ENCODE measurements at places on chromosomes 6 and 20.

DNA sequence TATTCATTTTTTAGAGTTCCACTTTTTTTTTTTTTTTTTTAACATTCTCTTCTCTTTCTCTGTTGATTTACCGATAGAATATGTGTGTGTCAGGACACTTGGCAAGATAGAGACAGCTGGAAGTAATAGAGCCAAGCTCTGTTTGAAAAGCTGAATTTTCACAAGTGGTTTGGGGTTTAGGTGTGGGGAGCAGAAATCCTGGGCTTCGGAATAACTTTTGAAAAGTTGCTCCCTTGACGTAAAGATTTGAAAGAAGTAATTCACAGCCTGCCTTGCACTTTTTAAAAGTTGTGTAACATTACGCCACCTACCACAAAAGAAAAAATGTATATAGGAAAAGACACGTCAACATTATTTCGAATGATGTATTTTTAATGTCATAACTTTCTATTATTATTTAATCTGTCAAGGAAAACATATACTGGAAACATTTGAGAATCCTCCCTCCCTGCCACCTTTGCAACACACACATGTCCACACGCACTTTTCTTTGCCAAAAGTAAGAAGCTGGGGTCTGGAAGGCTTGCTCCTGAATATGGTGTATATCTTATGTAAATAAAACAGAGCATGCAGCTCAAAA lies 917.9 kb downstream of the KIF16B start:
- no peak for DNase-seq

- DNase-seq, result no peak
Measured at GRCh38 chr20:32674362-32674789, 635 bp upstream of the C20orf203 start.

DNA sequence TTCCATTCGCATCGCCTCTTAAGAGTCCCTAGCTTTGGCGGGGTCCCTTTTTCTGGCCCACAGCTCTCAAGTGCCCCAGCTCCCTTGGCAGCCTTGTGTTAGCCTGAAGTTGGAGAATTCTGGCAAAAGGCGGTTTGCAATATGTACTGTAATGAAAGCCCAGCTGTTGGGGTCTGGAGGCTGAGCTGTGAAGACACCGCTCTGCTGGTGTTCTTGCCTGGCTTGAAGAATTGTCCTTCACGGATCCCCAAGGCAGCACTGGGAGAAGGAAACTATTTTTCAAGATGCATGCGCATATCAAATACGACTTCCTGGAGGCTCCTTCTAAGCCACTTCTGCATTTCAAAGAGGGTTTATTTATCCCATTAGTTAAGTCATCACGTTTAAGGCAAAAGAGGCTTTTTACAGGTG lies 21.4 kb upstream of the CITED2 start:
- no peak for DNase-seq

- DNase-seq, result no peak
Measured at GRCh38 chr6:128573036-128573435, 52.6 kb upstream of the PTPRK start.

- peak; percentile 45 for DNase-seq
Measured at GRCh38 chr6:170166511-170167122, 124.3 kb downstream of the DLL1 start.

DNA sequence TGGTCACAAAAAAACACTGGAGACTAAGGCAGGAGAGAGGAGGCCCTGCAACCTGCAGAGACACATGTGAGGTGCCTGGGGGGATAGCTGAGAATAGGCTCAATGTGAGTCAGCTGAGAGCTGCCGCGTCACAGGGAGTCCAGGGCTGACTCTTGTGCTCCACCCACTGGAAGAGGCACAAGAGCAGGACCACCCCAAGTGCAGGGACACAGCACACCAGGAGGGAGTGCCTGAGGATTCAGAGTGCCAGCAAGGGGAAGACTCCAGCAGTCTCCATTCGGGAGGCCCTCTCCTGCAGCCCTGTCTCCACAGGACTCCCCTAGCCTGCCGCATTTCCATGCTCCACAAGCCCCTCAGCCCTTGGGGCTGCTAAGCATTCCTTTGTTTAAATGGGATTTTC lies 105.5 kb downstream of the HUS1B start:
- no peak for DNase-seq

- no peak for DNase-seq
Measured at GRCh38 chr6:7742223-7742785, 16.4 kb downstream of the BMP6 start.

GRCh38 chr20:8854571-8854970 lies 214.3 kb upstream of the PLCB4 start:
- DNase-seq, result peak; percentile 82

GRCh38 chr20:58310291-58310782 lies 822 bp downstream of the RAB22A start:
- DNase-seq, result no peak

GRCh38 chr6:152232501-152233151 lies 404.5 kb downstream of the SYNE1 start:
- peak; percentile 59 for DNase-seq

DNA sequence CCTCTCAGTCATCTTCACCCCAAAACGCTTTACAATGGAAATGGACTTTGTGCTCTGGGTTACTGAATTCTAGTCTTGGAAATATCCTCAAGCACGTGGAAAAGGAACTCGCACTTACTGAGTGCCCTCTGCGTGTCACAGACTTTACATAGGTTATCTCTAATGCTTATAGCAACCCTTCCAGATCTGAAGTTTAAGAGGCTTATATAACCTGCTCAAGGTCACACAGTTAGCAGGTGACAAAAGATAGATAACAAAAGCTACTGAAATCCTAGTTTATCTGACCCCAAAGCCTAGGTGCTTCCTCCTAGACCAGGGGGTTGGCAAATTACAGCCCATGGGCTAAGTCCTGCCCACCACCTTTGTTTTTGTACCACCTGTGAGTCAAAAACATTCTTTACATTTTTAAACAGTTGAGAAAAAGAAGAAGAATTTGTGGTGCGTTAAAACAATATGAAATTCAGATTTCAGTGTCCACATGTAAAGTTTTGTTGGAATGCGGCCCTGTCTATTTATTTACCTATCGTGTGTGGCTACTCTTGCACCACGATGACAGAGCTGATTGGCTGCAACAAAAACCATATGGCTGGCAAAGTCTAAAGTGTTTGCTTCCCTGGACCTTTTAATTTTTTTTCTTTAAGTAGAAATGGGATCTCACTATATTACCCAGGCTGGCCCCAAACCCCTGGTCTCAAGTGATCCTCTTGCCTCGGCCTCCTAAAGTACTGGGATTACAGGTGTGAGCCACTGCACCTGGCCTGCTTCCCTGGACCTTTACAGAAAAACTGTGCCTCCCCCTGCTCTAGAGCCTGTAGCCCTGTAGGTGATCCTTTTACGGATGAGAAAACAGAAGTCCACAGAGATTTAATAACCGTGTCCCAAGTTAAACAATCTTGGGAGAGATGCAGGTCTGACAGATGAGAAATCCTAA lies 110.2 kb upstream of the RREB1 start:
- DNase-seq, result no peak

DNA sequence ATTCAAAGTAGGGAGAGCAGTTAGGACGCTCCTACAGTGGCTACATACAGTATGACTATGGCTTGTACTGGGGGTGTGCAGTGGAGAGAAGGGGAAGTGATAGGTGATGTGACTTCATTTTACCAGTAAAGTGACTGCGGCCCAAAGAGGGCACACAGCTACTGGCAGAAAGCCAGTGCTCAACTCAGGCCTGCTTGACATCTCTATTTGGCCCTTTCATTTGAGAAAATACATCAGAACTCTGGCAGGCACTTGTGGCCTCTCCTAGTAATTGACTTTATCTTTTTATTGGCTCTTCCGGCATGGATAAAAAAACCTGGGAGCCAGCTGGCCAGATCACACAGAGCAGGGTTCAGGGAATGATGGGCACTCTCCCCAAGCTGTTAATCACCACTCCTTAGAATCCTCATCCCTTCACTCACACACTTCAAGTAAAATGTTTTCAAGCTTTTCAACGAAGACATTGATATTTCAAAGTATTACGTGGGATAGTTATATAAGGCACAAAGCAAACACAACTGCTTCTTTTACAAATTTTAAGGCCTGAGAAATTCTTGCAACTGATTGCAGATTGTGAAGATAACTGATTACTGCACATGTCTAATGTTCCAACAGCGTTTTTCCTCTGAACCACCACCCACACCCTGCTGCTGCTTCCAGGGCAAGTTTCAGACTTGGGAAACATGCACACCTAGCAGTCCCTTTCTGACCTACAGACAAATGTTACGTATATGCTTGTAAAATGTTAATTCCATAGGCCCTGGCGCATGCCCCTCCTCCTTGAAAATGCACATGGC lies 73.5 kb downstream of the TNFRSF21 start:
- peak; percentile 46 for DNase-seq

- DNase-seq, result peak; percentile 64
Measured at GRCh38 chr6:132058975-132059374, 107.8 kb upstream of the CCN2 start.

DNA sequence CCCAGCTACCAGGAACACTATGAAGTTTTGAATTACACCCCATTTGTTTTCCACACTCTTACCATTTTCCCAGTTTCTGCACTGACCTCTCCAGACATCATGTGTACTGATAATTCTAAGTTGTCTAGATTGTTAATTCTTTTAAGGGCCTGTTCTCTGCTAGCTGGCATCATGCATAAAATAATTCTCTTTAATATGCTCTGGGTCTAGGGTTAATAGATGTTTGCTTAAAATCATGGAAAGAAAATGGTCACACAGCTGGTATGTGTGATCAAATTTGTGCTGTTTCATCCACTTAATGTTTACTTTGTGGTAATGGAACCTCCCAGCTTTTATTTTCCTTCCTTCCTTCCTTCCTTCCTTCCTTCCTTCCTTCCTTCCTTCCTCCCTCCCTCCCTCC lies 49.1 kb downstream of the HFE start:
- DNase-seq, result no peak

DNA sequence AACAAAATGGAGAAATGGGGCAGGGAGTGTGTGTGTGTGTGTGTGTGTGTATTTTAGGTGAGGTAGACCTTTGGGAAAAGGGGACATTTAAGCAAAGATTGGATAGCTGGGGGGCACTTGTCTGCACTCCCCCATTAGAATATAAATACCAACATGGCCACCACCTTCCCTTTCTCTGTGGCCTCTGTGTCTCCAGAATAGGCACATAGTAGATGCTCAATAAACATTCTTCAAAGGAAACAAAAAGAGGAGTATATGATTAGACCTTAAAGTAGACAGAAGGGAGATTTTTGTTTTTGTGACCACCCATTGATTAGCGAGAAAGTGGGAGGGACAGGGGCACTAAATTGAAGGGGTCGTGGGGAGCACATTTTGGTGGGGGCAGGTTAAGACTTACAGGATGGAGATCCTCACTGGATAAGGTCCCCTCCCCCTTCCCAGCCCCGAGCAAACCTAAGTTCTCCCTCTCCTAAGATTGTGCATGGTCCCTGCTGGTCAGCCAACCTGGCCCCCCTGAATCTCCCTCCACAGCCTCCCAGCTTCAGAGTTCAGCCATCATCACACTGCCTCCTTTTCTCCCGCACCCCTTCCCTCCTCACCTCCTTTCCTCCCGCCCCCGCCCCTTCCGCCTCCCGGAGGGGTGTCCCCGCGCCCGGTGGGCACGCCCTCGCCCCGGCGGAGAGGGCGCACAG lies 514 bp upstream of the TSHZ2 start:
- no peak for DNase-seq

- no peak for DNase-seq
Measured at GRCh38 chr20:8126841-8127378, 5.2 kb upstream of the PLCB1 start.

DNA sequence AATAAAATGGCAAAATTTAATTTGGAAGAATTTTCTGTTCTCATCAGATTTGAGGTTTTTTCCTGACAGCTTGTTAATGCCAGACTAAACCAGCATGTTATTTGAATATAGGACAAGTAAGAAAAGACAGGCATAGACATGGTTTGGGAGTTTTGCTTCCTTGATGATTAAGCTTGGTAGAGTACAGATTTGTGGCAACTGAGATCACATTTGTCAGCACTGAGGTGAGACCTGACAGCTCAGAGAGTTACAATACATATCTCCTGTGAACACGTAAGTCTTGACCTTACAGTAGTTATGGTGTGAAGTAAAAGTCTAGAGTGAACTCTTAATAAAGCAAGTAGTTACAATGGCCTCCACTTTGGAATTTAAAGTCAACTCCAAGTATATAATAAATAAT lies 34.5 kb downstream of the CENPW start:
- DNase-seq, result no peak

- DNase-seq, result peak; percentile 69
Measured at GRCh38 chr6:125197795-125198269, 44.3 kb downstream of the TPD52L1 start.

DNA sequence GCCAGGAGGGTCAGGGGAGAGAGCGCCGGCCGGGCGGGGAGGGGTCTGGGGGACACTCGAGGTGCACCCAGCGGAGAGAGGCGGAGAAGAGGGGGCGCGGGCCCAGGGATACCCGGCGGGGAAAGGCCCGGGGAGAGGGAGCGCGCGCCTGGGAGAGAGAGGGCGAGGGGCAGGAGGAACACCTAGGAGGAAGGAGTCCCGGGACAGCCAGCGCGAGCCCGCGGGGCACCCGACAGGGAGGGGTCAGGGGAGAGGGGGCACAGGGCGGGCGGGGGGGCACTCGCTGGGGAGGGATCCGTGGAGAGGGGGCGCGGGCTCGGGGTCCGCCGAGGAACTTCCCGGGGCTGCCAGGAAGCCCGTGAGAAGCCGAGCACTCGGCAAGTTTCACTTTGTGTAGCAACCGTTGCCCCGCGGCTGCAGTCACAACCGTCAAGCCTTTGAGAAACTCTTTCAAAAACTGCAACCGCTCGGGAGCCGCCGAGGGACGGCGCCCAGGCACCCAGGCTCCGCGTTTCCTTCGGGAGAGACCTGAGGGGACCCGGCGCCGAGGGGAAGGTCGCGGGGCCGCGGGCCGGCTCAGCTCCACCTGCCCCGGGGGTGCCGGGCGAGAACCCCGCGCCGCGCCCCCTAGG lies 471 bp downstream of the EZR start:
- DNase-seq, result peak; percentile 85

- DNase-seq, result no peak
Measured at GRCh38 chr20:37505263-37506151, 15.5 kb upstream of the NNAT start.

- no peak for DNase-seq
Measured at GRCh38 chr6:167997642-167998041, at the start of gene KIF25. KIF25 (plus strand) TSS chr6:167997671; CDS start chr6:168029586, 31,915 bp downstream.

- DNase-seq, result no peak
Measured at GRCh38 chr6:165571721-165572132, 91.3 kb downstream of the PDE10A start.

DNA sequence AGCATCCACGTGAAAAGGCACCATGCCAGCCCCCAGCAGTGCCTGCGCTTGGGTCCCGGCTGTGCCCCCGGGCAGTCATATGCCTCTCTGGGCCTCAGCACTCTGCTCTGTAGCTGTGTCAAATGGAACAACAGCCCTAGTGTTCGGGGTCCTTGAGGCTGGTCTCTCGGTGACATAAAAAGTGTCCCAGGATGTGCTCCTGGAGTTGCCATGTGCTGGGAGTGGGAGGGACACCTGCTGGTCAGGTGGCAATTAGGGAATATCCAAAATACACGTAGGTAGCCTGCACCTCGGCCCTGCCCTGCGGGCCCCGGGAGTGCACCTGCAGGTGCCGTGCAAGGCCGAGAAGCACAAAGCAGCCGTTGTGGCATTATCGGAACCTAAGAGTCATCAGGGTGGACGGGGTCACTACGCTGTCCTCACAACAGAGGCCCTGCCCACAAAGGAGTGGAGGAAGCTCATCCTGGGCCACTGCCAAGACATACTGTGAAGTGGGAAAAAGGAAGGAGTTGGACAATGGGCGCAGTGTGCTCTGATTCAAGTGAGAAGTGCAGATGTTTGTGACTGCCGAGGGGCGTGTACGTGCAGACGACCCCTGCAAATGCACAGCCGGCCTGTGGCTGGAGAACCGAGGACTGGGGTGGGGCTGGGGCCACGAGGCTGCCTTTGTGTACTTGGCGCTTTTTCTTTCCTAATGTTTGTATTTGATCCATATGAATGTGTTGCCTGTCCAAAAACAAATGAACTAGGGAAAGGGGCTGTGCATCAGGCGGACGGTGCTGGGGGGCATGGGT lies 24.6 kb downstream of the SLCO4A1 start:
- DNase-seq, result peak; percentile 85

Data from right cardiac atrium (tissue), 5 donors.